AG04449 (cell line): ENCODE measurements at places on chromosomes 7 and 10.

- DNase-seq: no peak
Measured at GRCh38 chr7:106331441-106332175, 46.8 kb upstream of the NAMPT start.

- no peak for DNase-seq
Measured at GRCh38 chr10:45439365-45439764, 65.3 kb downstream of the ALOX5 start.

- no peak for DNase-seq
Measured at GRCh38 chr10:10533437-10533836, 484.2 kb upstream of the CELF2 start.

DNA sequence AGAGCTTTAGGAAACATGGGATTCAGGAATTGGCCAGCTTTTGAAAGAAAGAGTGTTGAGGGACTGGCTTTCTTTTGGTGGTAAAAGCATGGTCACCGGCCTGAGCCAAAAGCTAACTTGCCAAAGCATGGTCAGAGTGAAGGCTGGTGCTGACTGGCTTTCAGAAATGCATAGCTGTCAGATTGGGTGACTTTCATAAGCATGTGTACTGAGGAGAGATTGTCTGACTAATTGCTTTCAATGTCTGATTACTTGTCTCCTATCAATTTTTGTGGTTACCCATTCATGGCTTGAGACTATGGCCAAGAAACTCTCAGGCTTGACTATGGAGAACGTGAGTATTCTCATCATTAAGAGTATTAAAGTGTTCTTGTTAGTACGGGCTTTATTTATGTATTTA lies 28.2 kb downstream of the ZNF25 start:
- no peak for DNase-seq

GRCh38 chr10:14605231-14605925 lies 169.3 kb downstream of the FAM107B start:
- no peak for DNase-seq

- no peak for DNase-seq
Measured at GRCh38 chr7:105691082-105691679, 109.9 kb upstream of the EFCAB10 start.

DNA sequence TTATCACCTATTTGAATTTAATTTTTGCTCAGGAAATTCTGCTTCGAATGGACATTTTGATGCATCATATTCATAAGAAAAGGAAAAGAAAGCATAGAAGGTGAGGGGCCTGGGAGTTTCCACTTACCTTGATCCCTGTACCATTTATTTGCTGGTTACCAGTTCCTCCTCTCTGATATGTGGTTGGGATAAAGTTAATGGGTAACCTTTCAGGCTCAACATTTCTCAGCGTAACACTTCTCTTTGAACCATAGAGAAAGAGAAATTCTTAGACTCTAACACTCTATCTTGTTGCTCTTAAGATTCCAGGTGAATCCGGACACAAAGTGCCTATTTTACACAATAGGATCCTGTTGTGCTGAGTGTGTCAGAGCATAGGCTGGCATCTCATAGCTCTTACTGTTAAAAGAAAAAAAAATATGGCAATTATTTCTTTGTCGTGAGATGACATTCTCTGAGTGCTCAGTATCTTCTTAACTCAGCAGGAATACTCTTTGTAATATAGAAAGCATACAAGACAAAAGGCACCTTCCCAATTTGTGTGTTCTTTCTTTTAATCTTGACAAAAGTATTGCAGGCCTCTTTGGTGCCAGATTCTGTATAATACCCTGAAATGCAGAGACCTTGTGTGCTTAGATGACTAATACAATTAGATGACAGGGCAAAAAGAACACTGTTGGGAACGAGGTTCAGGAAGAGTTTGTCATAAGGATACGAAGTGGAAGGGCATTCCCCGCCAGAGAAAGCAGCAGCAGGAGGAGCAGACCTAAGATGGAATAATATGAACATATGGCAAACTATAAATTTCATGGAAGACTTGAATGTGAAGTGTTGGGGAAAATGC lies 689.6 kb downstream of the NRG3 start:
- no peak for DNase-seq

DNA sequence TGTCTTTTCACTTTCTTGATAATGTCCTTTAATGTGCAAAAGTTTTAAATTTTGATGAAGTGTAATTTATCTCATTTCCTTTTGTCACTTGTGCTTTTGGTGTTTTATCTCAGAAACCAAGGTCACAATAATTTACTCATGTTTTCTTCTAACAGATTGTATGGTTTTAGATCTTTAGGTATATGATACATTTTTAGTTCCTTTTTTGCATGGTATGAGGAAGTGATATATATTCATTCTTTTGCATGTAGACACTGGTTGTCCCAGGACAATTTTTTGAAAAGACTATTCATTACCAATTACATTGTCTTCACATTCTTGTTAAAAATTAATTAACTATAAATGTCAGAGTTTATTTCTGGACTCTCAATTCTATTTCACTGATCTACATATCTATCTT lies 39.8 kb upstream of the GPR22 start:
- DNase-seq: no peak

DNA sequence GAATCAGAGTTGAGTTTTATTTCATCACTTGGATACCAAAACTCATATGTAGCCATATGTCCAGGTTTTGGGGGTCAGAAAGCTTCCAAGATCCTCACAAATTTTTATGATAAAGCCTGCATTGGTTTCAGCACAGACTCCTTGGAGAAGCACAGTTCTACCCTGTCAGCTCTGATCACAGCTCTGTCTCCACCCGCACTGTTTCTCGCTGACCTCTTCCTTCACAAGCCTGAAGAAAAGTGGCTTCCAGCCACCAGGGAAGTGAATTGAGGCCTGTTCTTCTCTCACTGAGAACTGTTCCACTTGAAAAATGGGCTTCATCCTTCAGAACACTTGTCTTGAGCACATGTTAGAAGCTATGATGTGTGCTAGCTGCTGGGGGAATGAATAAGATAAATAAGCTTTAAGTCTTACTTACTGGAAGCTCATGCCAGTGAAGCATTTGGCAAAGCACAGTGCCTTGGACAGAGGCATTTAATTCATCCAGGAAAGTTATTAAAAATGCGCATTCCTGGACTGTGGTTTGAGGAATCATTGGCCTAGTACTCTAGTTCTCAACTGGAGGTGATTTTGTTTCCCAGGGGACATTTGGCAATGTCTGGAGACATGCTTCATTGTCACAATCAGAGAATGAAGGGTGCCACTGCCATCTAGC lies 133.6 kb downstream of the BMPER start:
- DNase-seq: peak; percentile 55

GRCh38 chr10:75857269-75857846 lies 425.9 kb downstream of the LRMDA start:
- DNase-seq: no peak

GRCh38 chr7:25854608-25855497 lies 297.1 kb upstream of the NFE2L3 start:
- peak; percentile 99 for DNase-seq

DNA sequence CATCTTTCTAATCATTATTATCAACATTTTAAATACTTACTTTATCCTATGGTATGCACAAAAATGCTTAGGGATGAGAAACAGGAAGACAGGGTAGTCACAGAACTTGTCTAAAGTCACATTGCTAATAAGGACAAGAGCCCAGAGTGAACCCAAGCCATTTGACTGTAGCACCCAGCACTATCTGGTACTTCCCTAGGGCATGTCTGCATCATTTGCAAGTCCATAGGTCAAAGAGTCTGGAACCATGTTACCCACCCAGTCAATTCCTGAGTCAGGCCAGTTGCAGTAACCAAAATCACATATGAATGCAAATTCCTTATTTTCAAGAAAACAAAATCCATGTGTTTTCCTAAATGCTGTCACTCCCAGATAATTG lies 19.1 kb downstream of the ASAH2 start:
- DNase-seq: no peak

DNA sequence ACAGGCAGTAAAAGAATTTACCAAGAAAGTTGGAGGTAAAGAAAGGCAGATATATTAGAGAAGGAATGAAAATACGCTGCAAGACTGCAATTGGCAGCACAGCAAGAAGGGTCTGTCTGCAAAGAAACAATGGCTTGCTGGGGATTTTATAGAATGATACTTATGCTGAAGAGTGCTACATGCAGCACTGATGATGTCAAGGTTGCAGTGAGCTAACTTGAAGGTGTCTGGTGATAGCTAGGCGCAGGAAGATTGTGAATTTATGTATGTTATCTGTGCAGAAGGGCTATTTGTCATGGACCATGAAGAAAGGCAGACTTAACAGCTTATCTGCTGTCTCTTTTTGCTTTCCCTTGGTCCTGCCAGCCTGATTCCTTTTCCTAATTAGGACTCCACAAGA lies 319.3 kb upstream of the KMT2E start:
- DNase-seq: no peak
